Stimulated activated CD8-positive, alpha-beta memory T cell treated with anti-CD3 and anti-CD28 coated beads, Interleukin-7, amount 100 ng/mL, for 24 hours (primary cell): ENCODE measurements at places on chromosomes 4 and X.

GRCh38 chr4:8641256-8641655 is 48.7 kb downstream of the CPZ start:
- DNase-seq: no peak

GRCh38 chr4:162707962-162708361 is 458.7 kb downstream of the NAF1 start:
- no peak for DNase-seq

DNA sequence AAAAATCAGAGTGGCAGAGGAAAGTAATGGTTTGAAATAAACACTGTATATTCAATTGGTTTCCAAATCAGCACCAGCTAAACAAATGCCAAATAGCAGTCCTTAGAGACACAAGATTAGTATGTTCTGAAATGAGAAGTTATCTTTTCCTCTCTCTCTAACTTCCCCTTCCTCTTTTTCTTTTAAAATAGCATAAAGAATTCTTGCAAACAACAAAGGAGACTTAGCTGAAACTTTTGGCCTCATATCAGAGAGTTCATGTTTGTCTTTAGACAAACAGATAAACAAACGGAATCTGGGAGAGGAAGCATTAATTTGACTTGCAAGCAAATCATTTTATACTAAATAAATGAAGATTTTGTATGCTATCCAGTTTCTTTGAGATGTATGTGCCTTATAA is 399.0 kb downstream of the GBA3 start:
- no peak for DNase-seq

- DNase-seq: no peak
Observed at GRCh38 chr4:10716163-10716562, 31.6 kb upstream of the CLNK start.

- no peak for DNase-seq
Observed at GRCh38 chr4:10747186-10747585, 62.6 kb upstream of the CLNK start.

DNA sequence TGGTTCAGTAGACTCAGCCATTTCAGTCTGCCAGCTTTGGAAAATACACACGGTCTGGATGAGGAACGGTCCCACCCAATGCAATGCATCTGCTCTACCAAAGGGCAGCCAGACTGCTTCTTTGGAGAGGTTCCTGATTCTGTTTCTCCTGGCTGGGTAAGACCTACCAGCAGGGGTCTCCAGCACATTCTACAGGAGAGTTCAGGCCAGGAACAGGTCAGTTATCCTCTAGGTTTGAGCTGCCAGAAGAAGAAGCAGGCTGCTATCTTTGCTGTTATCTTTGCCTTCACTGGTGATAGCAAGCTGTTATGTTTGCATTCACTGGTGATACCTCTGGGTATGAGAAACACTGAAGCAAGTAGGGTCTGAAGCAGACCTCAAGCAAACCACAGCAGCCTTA is 45.5 kb upstream of the PBDC1 start:
- no peak for DNase-seq

DNA sequence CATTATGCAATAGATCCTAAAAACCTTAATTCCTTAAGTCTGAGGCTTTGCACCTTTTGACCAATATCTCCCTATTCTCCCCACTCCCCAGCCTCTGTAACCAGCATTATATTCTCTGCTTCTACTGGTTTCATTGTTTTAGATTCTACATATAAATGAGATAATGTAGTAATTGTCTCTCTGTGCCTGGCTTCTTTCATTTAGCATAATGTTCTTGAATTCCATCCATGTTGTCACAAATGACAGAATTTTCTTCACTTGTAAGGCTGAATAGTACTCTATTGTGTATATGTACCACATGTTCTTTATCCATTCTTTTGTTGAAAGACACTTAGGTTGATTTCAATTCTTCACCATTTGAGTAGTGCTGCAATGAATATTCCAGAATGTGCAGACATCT is 66.0 kb downstream of the MAGEC1 start:
- DNase-seq: no peak

- DNase-seq: no peak
Observed at GRCh38 chrX:100710816-100711215, 21.1 kb downstream of the SYTL4 start.

- DNase-seq: no peak
Observed at GRCh38 chr4:189498457-189498856, 442.2 kb upstream of the FRG1 start.
